ENCODE measurements at places on chromosomes 3 and 15. TPM values are rescaled to one million over a fixed set of nuclear protein-coding genes. Genes with fewer than 3 reads are reported as not detected.

DNA sequence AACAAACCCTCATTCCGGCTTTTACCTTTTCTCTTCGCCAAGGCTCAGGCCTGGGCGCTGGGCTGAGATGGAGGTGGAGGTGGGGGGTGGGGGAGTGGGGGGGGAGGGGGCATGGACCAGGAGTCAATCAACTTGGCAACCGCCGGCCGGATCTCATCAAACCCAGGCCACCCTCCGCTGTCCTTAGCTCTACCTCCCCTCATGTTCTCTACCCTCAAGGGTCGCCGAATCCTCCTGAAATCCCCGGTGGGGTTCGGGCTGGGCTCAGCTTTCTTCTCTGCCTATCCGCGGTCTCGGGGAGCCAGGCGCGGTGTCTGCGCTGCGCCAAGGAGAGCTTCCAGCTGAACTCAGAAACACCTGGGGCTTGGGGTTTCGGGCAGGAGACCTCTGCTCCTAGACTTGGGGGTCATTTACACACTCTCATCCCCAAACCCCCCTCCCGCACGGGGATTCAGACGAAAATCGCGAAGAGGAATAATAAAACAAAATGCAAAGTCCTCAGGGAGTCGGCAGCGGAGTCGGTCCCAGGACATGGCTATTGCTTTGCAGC lies 2.5 kb downstream of the ONECUT1 start:
- no peak for ATAC-seq

DNA sequence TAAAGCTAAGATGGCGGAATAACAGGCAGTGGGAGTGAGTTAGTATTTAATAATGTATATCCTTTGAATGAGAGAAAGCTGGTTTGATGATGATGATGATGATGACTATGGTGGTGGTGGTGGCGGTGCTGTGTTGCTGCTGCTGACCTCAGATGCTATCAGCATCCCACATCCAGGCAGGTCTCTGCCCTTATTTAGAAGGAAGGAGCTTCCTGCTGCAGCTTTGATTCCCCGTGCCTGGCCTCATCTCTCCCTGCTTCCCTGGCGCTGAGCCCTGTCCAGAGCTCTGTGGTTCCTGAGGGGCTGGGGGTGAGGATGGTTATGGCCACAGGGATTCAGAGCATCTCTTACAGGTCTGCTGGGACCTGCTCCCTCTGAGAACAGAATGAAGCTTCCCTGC lies 73.1 kb downstream of the RAB11A start:
- no peak for ATAC-seq

DNA sequence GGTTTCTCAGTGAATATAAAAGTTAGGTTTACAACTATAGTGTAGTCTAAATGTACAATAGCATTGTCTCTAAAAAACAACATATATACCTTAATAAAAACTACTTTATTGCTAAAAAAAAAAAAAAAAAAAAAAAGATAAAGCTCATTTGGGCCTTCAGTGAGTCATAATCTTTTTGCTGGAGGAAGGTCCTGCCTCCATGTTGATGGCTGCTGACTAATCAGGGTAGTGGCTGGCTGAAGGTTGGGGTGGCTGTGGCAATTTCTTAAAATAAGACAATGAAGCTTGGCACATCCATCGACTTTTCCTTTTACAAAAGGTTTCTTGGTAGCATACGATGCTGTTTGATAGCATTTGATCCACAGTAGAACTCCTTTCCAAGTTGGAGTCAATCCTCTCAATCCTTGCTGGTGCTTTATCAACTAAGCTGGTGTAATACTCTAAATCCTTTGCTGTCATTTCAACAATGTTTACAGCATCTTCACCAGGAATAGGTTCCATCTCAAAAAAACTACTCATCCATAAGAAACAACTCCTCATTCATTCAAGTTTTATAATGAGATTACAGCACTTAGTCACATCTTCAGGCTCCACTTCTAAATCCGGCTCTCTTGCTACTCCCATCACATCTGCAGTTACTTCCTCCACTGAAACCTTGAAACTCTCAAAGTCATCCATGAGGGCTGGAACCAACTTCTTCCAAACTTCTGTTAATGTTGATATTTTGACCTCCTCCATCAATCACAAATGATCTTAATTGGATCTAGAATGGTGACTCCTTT lies 13.3 kb downstream of the ZNF280D start:
- ATAC-seq = no peak

DNA sequence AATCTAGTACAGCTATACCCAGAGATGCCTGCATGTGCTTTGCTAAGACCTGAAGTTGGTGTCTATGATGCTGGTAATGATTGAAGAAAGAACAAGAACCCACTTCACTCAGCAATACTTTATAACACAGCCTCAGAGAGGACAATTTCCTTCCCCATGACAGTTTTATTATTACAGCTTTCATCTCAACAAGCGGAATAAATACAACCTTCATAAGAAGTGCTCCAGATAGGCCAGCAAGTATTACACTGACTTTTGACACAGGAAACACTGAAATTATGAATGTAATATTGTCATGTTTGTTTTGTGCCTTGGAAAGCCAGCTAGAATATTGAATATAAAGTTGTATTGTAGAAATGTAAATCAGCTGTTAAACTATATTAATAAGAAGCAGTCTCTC lies 557.4 kb upstream of the ARPP21 start:
- ATAC-seq = no peak

Gene RPSA
- 912 TPM for total RNA-seq

Gene PLEKHO2
- total RNA-seq = 2.5 TPM

All from motor neuron (in vitro differentiated cells).